ENCODE measurements at places on chromosomes 3 and 15. TPM values are rescaled to one million over a fixed set of nuclear protein-coding genes. Genes with fewer than 3 reads are reported as not detected.

- H3K27me3 ChIP-seq = no peaks in the 10 kb centered on the region
- H3K4me1 ChIP-seq = no peaks in the 10 kb centered on the region
- no peak for DNase-seq
Observed at GRCh38 chr3:152128356-152128755, 140.4 kb upstream of the MBNL1 start.

GRCh38 chr15:67741308-67741707 is 84.0 kb upstream of the SKOR1 start:
- no peaks in the 10 kb centered on the region for H3K27me3 ChIP-seq
- H3K4me1 ChIP-seq = peaks cover 2% of the 10 kb centered on the region
- H3K27ac ChIP-seq = no peak overlapping the region
- no peaks in the 10 kb centered on the region for H3K36me3 ChIP-seq
- no peak for DNase-seq
- H3K4me3 ChIP-seq = no peak overlapping the region

- H3K27me3 ChIP-seq = no peaks in the 10 kb centered on the region
- DNase-seq = no peak
- no peak overlapping the region for H3K4me3 ChIP-seq
- H3K27ac ChIP-seq = no peak overlapping the region
Observed at GRCh38 chr3:177820683-177821316, 623.5 kb upstream of the TBL1XR1 start.

PLIN1 gene
- 0.05 TPM for total RNA-seq

GRCh38 chr15:36932070-36932469 is 168.3 kb downstream of the MEIS2 start:
- no peaks in the 10 kb centered on the region for H3K27me3 ChIP-seq
- no peaks in the 10 kb centered on the region for H3K4me1 ChIP-seq
- H3K27ac ChIP-seq = no peak overlapping the region
- H3K36me3 ChIP-seq = no peaks in the 10 kb centered on the region
- DNase-seq = no peak

GRCh38 chr3:185164428-185165217 is 11.8 kb upstream of the C3orf70 start:
- no peaks in the 10 kb centered on the region for H3K36me3 ChIP-seq
- no peaks in the 10 kb centered on the region for H3K27me3 ChIP-seq
- no peaks in the 10 kb centered on the region for H3K4me1 ChIP-seq
- no peak for DNase-seq

DNA sequence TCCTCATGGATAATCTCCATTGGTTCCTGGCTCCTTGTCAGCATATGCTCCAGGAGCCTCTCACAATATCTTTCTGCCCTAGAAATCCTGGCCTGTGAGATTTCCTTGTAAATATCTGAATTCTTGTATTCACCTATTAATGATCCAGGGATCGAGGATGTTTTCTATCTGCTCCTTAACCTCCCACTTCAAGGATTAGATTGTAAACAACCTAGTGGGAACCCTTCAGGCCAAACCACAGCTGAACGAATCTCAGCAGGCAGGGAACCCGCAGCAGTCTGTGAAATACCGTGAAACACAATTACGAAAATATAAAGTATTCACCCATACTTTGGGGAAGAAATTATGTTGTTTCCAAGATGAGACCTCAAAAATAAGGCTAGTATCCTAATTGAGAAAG is 215.9 kb downstream of the TIGIT start:
- no peaks in the 10 kb centered on the region for H3K27me3 ChIP-seq
- no peaks in the 10 kb centered on the region for H3K36me3 ChIP-seq
- H3K27ac ChIP-seq = no peak overlapping the region
- no peaks in the 10 kb centered on the region for H3K4me1 ChIP-seq

GRCh38 chr3:108159865-108160264 is 62.4 kb downstream of the IFT57 start:
- no peaks in the 10 kb centered on the region for H3K27me3 ChIP-seq
- H3K4me3 ChIP-seq = no peak overlapping the region
- no peaks in the 10 kb centered on the region for H3K36me3 ChIP-seq
- H3K4me1 ChIP-seq = no peaks in the 10 kb centered on the region
- DNase-seq = no peak

TIGIT gene
- total RNA-seq = 5.8 TPM

GRCh38 chr3:101453961-101454360 is 59.1 kb downstream of the SENP7 start:
- no peaks in the 10 kb centered on the region for H3K4me1 ChIP-seq
- H3K4me3 ChIP-seq = no peak overlapping the region
- no peaks in the 10 kb centered on the region for H3K36me3 ChIP-seq

- no peaks in the 10 kb centered on the region for H3K27me3 ChIP-seq
- peaks cover 5% of the 10 kb centered on the region for H3K36me3 ChIP-seq
- H3K4me3 ChIP-seq = no peak overlapping the region
- no peak for DNase-seq
Observed at GRCh38 chr3:33144433-33144832, 30.6 kb downstream of the CRTAP start.

GRCh38 chr3:103585809-103586208 is 1151.0 kb downstream of the ZPLD1 start:
- H3K36me3 ChIP-seq = no peaks in the 10 kb centered on the region
- no peaks in the 10 kb centered on the region for H3K4me1 ChIP-seq
- no peak for DNase-seq
- H3K27me3 ChIP-seq = no peaks in the 10 kb centered on the region
- no peak overlapping the region for H3K4me3 ChIP-seq

DNA sequence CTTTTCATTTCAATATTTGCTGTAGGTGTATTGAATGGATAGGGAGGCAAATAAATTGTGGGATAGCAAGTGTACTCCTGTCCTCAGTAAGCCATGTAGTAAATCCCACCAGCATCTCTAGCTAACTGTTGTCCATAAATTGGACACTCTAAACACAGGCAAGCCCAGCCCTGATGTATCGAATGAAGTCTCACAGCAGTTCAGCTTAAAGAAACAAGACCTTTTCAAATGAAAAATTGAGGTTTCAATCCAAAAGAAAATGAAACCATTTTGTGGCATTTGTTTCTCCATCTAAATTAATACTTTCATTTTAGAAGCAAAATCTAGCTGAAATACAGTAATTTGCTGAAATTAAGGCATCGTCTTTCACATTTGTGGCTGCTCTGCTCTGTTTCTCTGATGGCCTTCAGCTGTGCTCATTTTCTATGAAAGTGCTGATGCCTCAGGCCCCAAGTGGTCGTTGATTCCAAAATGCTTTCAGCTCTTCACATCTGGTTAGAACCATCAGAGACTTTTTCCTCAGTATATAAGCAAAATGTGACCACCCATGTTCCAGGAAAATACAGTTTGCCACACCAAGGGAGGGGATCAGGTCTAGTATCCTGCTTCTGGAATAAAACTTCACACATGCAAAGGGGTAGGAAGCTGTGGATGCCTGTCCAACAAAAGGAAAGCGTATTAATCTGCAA is 245.0 kb downstream of the ZMAT3 start:
- DNase-seq = no peak
- H3K4me3 ChIP-seq = no peak overlapping the region
- no peaks in the 10 kb centered on the region for H3K27me3 ChIP-seq
- H3K27ac ChIP-seq = no peak overlapping the region
- H3K4me1 ChIP-seq = no peaks in the 10 kb centered on the region
- no peaks in the 10 kb centered on the region for H3K36me3 ChIP-seq

GRCh38 chr3:112860898-112861297 is 14.2 kb upstream of the CD200R1L start:
- H3K27ac ChIP-seq = no peak overlapping the region
- no peak for DNase-seq
- H3K27me3 ChIP-seq = no peaks in the 10 kb centered on the region
- H3K4me3 ChIP-seq = no peak overlapping the region
- H3K4me1 ChIP-seq = no peaks in the 10 kb centered on the region

- DNase-seq = no peak
- H3K36me3 ChIP-seq = no peaks in the 10 kb centered on the region
Observed at GRCh38 chr15:76310475-76311099, 682 bp downstream of the ETFA start.
